DMS79 (cell line): ENCODE measurements at places on chromosomes 16 and 17.

DNA sequence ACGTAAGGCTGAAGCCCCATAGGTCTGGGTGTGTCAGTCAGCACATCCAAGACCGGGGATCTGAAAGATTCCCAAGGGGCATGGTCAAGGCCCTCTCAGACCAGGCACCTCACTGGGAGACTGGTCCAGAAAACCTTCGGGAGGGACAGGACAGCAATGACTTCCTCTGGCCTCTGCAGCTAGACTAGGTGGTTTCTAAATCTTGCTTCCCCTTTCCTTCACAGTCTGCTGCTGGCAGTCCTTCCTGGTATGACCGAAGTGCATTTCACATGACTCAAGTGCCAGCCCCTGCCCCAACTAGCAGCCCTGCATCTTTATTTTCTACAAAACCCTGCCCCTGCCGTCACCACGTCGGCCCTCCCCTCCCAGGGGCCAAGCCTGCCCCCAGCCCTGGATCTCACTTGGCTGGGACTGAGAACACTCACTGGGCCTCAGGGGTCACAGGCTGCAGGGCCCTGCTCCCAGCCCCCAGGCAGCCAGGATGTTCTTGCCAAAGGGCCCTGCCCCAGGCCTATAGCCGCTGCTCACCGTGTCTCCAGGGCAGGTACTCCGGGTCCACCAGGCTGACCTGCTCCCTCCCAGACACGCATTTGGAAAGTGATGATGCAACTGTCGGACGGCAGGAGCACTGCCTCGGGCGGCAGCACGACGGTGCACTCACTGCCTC is 18.3 kb downstream of the POLR3K start:
- no peak for DNase-seq

- DNase-seq: peak; percentile 47
Observed at GRCh38 chr16:83813823-83814658, 6.3 kb downstream of the HSBP1 start.

DNA sequence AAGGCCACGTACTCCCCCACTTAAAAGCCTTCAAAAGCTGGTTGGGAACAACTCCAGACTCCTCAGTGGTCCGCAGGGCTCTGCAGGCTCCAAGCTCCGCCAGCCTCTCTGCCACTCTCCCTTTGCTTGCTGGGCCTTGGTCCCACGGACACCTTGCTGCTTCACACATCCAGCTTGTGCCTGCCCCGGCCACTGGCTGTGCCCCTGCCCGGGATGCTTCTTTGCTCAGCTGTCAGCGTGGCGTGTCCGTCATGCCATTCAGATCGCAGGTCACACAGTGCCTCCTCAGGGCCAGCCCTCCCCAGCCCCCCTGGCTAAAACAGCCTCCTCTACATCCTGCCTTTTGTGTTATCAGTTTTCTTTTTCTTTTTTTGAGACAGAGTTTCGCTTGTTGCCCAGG is 11.8 kb downstream of the ASPHD1 start:
- DNase-seq: no peak

GRCh38 chr17:42289611-42290181 is 1.4 kb downstream of the STAT5A start:
- DNase-seq: no peak

GRCh38 chr17:81912441-81913309 is 1.5 kb upstream of the PCYT2 start:
- no peak for DNase-seq

DNA sequence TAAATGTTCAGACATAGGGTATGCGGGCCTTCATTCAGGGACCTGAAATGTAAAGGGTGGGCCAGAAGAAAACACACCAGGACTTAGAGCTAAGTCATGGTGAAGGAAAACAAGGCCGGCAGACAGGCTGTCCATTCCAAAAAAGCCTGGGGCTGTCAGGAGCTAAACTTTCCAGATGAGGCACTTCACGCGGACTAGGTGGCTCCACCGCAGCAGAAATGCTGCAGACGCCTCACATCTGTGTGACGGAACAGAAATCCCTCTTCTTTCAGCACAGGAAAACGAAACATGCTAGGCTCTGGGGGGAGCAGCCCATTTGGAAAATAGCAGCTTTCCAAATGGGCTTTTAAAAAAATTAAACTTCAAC is 88.7 kb downstream of the HS3ST3A1 start:
- no peak for DNase-seq

DNA sequence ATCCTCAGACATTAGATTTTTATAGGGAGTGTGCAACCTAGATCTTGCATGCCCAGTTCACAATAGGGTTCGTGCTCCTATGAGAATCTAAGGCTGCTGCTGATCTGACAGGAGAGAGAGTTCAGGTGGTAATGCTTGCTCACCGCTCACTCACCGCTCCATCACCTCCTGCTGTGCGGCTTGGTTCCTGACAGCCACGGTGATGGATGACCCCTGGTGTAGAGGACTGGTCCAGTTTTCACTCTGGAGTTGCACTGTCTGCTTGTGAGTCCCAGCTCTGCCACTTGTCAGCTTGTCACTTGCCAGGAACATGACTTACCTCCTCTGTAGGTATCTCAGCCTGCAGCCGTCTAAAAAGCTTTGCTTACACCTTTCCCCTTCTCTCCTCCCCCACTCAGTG is 214.6 kb downstream of the SNX29 start:
- no peak for DNase-seq
